ENCODE measurements at places on chromosomes 5 and 9.
A peak's percentile ranks its signal among the peaks of the same experiment; 100 is the strongest.

DNA sequence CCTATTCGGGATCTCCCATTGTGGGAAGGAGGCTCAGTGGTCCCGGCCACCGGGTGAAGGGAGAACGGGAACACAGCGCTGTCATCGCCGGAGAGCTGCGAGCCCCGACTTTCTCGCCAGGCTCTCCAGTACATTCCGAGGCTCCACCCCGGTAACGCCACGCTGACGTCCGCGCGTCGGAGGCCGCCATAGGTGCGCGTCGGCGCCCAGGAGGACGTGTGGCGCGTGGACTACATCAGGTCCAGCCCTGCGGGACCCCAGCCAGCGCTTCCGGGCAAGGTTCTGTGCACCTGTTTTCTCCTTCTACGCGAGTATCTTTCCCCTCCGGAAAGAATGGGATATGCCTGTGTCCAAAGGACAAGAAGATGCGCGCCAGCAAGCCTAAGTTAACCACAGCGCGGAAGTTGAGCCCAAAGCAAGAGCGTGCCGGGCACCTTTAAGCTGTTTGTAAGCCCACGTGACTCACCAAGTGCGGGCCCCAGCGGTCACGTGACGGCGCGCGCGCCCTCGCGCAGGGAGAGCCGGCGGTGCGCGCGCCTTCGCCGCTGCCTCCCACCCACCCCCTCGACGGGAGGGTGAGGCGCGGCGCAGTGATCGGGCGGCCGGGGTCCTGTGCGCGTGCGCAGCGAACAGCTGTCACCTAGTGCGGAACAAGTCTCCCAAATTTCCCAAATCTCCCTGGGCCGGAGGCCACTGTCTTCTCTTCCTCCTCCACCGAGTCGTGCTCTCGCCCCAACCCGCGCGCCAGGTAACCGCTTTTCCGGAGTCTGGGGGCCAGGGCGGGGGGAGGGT is at the start of gene KDM4C:
KDM4C (plus strand) TSS at position 518 of the 792 bp plus-strand sequence. CDS start 35,016 bp downstream, outside the sequence.
- DNase-seq, result peak; percentile 86

DNA sequence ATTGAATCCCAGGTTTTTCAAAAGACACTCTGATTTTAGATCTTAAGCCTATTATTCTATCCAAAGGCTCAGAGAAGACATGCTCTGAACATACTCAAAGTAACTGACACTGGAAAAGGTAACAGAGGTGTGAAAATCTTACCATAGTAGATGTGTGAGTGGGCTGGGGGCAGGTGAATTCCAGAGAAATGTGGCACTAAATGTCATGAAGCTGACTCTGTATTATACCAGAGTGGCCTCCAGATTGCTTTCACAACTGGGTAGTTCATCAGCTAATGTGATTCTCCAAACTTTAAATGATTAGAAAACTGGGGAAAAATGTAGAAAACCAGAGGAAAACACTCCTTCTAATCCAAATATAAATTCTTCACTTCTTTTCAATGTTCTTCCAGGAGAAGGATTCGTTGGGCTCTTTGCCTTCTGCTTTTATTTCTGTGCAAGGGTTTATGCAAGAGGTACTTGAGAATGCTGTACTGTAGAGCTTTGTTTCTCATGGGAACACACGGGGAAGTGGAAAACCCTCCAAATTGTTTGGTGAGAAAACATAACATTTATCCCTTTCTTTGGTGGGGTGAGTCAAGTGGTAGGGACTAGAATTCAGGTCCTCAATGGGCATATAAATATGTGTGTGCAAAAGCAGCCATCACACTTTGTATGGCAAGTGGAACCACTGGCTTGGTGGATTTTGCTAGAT is at the start of gene SCGB3A2:
SCGB3A2 (plus strand) TSS at position 646 of the 694 bp plus-strand sequence. CDS start 93 bp downstream, outside the sequence.
- no peak for DNase-seq

DNA sequence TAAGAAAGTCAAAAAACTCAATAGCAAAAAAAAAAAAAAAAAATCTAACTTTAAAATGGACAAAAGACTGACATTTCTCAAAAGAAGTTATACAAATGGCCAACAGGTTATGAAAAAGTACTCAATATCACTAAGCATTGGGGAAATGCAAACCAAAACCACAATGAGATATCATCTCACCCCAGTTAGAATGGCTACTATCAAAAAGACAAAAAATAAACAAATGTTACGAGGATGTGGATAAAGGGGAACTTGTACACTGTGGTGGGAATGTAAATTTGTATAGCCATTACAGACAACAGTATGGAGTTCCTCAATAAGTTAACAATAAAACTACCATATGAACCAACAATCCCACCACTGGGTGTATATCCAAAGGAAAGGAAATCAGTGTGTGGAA is 37.2 kb downstream of the ENC1 start:
- DNase-seq, result no peak

- no peak for DNase-seq
These were observed 199.9 kb upstream of the CDKN2B start for GRCh38 chr9:22208846-22209585.

- no peak for DNase-seq
These were observed 220.1 kb downstream of the FAM114A2 start for GRCh38 chr5:153818626-153819025.

DNA sequence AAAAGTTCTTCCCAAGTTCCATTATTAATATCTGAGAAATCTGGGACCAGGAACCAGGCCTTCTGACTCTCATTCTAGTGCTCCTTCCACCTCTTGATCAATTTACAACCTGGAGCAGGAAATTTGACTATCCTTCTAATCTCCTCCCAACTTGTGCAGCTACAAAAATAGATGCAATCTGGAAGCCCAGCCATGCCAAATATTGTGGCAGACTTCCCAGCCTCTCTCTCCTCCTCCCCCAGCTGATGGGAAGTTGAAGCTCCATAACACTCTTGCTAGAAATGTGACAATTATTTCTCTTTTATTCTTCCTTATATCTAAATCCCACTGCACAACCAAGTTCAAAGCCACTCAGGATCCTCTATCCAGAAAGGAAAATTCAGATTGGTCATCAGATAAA is 252.1 kb downstream of the SEC61B start:
- no peak for DNase-seq

DNA sequence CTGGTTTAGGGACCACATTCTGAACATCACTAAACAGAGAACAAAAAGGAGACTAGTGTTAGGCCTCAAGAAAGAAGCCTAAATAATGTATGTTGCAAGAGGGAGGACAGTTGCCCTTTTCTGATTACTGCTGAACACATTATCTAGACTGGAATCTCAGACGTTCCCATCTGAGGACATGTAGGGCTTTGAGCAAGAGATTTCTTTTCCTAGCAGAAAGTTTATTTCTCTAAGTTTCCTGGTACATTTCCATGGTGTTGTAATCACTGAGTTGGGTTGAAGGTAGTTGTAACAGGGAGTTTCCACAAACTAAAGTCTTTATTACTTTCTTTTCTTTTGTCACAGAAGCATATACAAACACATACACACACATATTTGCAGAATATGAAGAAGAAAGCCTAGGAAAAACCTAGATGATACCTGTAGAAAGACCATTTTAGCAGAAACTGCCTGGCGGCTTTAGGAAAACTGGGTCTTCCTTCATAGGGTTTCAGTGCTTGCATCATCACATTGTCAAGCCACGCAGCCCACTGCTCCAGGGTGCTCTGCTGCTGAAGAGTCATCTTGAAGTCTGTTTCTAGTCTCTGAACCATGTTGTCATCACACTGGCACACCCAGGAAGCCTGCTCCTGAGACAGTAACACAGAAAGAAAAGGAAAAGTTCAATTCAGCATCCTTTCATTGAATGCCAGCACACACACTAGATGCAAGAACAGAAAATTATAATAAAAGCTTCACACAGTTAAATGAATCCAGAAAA is 269.1 kb downstream of the RFX3 start:
- DNase-seq, result no peak

DNA sequence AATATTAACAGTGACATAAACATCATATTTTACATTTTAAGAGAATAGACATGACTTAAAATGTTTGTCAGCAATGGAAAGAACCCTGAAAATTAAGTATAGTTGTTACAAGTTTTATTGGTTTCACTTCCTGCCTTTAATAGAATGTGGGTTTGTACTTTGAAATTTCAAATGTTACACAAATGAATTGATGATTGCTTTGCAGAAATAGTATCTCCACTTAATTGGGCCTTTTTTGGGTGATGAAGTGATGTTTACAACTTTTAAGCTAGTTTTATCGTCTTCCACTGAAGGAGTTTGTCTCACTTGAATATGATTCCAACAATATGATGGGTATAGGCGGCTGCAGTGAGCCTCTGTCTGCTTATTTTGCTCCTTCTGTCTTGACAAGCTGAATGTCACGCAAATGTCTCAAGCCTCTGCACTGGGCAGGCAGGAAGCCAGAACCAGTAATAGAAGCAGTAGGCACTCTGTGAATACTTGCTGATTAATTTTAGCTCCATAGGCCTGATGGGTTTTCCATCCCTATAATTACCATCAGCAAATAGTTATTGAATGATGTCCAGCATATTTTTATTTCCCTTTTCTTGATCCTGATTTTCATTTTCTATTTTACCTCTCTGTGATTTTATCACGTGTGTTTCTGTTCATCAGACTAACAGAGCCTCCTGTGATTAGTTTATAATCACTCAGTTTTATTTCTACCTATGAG is 10.6 kb upstream of the NR3C1 start:
- no peak for DNase-seq

GRCh38 chr9:36204906-36205547 is 14.3 kb downstream of the CLTA start:
- DNase-seq, result no peak

DNA sequence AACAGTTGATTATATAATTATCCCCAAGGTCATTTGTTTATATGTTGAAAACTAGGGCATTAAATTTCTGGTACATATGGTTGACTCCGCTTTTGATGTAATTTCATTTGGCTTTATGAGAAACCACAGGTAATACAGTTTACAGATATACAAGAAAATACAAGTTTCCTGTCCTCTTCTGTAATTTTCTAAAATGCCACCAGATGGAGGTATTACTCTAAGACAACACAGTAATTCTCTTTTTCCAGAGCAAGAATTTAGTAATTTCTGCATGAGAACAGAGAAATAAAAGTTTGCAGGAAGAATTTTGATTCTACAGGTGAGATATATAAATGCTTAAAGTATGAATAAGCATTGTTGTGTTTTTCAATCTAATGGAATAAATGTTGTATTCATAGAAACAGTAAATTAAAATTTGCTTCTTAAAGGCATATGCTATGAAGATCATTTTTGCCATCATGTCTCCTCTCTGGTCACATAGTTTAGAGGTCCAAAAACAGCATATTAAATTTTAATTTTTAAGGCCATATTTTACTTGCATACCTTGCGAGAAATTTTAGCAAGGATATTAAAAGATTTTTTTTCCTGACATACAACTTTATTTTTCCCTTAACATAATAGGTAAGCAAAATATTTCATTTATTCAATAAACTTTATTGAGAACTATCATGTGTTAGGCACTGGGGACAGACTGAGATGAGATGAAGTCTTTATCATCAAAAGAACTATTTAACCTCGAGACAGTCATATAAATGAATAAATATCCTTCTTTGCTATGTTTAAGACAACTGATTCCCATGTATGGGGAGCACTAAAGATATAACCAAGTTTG is 22.7 kb downstream of the CHD1 start:
- no peak for DNase-seq

DNA sequence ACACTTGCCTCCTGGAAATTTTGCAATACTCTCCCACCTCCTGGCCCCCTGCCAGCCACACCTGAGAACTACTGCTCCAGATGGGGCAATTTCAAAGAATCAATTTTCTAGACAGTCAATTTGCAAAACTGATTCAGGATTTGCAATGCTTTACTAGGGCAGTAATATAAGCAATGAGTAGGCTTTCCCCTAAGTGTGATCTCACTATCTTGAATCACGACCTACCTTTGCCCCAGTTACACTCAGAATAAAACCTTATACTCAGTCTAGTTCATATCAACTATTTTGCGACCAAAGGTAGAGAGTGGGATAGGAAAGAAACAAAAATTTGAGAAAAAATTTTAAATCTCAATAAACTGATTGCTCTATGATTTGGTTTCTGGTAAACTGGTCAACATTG is 54.4 kb downstream of the DROSHA start:
- DNase-seq, result no peak

DNA sequence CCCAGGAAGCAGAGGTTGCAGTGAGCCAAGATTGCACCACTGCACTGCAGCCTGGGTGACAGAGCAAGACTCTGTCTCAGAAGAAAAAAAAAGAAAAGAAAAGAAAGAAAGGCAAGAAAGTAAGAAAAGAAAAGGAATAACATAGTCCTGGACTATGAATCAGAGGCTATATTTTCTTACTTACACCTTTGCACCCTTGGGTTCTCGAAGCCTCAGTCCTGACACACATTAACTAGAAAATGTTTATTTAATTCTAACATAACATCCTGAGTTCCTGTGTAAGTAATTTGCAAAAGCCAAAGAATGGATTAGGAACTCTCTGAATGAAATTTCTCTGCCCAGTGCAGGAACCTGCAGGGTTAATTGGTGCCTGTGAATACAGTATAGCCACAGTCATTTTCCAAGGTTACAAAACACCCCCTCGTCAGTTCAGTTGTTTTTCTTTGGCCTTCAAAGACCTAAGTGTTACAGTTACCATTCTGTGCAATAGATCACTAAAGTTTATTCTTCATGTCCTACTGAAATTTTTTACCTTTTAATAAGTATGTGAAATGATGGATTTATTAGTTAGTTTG is 147.6 kb downstream of the SV2C start:
- DNase-seq, result no peak

- no peak for DNase-seq
These were observed 821.2 kb downstream of the PTPRD start for GRCh38 chr9:9791611-9792010.

DNA sequence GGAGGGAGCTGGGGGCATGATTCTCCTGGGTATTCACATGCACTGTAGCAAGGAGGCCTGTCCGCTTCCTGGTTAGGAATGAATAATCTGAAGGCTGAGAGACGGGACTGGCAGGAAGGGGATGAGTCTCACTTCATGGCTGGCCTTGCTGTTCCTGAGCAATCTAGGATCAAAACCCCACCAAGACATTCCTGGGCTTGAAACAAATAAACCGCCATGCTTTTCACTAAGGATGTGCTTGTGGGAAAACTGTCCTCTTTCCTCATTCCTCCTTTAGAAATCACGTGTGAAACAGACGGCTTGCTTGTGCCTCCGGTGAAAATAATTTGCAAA is 132.8 kb downstream of the MACROH2A1 start:
- DNase-seq, result no peak

DNA sequence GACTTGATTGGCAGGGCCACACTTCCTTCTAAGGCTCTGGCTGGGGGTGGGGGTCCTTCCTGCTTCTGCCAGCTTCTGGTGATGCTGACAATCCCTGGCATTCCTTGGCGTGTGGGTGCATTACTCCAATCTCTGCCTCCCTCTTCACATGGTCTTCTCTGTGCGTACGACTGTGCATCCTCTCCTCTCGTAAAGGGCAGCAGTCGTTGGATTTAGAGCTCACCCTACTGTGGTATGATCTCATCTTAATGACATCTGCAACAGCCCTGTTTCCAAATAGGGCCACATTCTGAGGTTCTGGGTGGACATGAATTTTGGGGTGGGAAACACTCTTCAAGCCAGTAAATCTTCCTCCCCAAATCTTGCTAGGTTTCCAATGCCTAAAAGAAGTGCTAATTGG is 36.8 kb downstream of the ROPN1L start:
- no peak for DNase-seq

DNA sequence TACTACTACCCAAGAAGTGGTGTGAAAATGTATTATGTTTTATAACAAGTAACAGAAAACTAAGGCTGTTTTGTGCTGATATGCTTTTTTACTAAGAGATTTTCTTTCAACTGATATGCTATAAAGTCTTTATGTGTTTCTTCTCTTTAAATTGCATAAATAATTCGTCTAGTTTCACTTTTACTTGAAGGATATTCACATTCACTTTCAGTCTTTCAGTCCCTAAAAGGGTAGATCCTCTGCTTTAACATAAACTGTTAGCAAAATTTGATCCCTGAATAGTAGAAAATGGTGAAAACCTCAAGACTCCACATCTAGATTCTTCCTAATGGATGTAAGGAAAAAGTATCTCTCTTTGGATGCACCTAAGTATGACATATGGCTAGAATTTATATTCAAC is 69.0 kb upstream of the FST start:
- DNase-seq, result no peak

Measured in central memory CD8-positive, alpha-beta T cell (primary cell).